Activated T-cell treated with anti-CD3 and anti-CD28 coated beads, Interleukin-2, amount 50 U/mL, for 4 hours (primary cell): ENCODE measurements at places on chromosomes 16 and 17.
A peak's percentile ranks its signal among the peaks of the same experiment; 100 is the strongest.

- DNase-seq, result no peak
Observed at GRCh38 chr17:18961634-18962493, 9.9 kb downstream of the SLC5A10 start.

- DNase-seq, result no peak
Observed at GRCh38 chr17:29133121-29133713, 47.0 kb downstream of the MYO18A start.

- no peak for DNase-seq
Observed at GRCh38 chr16:12543700-12544476, 259.8 kb downstream of the CPPED1 start.

DNA sequence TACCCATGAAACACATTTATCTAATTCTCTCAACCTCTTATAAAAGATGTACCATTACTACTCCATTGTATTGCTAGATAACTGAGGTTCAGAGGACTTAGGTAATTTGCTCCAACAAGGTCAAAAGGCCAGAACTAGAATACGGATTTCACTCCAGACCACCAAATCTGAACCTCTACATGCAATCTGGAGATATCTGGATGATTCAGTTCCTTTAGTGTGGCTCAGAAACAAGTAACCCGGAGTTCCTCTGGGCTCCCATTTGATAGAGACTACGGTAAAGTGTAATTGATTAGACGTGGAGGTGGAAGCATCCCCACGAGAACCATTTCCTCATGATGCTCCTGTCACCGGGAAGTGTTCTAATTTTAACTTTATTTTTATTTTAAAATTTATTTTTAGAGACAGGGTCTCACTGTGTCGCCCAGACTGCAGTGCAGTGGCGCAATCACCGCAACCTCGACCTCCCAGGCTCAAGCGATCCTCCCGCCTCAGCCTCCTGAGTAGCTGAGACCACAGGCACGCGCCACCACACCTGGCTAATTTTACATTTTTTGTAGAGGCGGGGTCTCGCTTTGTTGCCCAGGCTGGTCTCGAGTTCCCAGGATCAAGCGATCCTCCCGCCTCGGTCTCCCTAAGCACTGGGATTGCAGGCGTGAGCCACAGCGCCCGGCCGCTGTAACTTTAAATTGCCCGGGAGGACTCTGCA lies 608 bp upstream of the COX10 start:
- DNase-seq, result no peak

GRCh38 chr16:85398050-85398451 lies 215.1 kb upstream of the GSE1 start:
- DNase-seq, result no peak

DNA sequence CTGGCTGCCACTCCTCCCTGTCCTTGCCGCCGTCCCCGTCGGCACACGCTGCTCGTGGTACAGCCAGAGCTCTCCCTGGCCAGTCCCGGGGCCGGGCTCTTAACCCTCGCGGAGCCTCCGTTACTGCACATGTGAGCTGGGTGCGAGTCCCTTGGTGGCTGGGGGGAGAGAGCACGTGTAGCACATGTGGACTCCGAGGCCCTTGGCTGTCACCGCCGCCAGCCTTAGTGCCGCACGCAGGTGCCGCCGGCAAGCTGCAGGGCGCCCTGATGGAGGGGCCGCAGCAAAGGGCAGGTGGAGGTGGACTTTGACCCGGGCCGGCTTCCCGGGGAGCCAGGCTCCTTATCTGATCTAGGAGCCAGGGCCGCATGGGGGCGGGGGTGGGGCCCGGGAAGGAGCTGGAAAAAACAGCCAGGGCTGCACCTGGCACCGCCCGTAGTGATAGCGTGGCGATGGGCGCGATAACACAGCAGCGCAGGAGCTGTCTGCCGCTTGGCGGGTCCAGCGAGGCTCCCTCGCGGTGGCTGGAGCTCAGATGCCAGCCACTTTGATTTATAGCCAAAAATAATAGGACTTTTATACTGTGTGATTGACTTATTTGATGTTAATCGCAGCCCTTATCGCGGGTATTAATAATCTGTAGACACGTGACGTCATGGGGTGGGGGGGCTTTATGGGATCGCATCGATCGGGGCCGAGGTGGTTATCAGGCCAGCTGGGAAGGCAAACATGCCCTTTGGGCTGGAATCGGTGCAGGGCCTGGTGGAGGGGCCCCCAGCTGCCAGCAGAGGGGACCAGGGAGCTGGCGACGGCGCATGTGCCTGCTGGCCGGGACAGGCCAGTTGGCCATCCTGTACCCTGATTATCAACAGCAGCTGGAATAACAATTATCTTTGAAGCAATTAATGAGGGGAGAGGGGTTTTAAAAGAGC lies 35.1 kb downstream of the ZFPM1 start:
- no peak for DNase-seq

DNA sequence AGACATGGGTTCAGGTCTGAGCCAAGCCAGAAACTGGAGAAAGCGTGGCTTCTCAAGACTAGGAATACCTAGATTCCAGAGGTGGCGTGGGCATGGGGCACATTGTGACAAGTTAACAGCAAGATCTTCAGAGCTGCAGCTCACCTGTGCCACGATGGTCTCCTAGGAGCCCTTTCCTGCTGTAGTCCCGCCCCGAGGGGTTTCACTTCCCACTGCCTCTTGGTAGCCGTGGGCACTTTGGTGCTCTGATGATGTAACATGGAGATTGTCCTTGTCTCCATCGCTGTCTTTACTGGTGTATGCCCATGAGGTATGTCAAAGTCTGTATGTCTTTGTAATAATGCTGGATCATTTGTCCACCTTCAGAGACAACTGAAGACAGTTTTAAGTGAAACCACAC lies 89.7 kb downstream of the WWOX start:
- no peak for DNase-seq

DNA sequence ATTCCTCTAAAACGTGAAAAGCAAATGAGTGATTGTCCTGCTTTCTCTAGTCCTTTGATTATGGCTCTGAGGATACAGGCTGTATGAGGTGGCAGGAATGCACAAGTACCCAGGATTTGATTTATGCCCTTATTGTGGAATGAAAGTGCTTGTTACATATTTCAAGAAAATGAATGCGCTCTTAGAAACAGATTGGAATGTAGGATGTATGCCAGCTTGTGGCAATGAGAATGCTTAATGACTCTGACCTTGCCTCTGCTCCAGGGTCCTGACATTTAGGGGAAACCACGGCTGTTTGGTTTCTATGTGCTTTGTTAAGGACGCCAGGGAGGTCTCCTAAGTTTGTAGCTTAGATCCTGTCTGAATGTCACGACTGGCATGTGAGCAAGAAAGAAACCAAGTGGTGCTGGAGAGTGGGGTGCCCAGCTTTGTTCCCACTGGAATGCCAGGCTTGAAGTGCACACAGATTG lies 22.0 kb downstream of the PRCD start:
- DNase-seq, result no peak

DNA sequence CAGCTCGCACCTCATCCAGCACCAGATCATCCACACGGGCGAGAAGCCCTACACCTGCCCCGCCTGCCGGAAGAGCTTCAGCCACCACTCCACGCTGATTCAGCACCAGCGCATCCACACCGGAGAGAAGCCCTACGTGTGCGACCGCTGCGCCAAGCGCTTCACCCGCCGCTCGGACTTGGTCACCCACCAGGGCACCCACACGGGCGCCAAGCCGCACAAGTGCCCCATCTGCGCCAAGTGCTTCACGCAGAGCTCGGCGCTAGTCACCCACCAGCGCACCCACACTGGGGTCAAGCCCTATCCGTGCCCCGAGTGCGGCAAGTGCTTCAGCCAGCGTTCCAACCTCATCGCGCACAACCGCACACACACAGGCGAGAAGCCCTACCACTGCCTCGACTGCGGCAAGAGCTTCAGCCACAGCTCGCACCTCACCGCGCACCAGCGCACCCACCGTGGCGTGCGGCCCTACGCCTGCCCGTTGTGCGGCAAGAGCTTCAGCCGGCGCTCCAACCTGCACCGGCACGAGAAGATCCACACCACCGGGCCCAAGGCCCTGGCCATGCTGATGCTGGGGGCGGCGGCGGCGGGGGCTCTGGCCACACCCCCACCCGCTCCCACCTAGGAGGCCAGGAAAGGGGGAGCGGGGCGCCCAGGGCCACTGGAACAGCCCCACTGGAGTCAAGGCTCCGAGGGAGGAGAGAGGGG lies 7.5 kb downstream of the ZNF205 start:
- DNase-seq, result no peak

DNA sequence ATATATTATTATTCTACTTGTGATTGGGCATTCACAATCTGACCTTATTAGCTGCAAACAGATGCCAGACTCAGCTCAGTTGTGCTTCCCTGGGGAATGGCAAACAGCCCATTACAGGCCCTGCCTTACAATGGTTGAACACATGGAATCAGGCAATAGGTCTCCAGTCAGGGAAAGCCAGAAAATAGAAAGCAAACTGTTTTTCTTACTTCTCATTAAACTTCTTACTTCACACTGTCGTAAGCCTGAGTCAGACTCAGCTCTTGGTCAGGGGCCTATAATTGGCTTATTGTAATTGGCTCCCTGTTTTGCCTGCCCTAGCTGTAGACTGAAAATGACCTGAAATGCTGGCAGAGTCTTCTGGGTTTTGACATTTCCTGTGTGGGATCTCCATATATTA lies 77.0 kb upstream of the CA10 start:
- DNase-seq, result no peak

- DNase-seq, result no peak
Observed at GRCh38 chr16:305916-306626, 23.1 kb downstream of the PDIA2 start.

DNA sequence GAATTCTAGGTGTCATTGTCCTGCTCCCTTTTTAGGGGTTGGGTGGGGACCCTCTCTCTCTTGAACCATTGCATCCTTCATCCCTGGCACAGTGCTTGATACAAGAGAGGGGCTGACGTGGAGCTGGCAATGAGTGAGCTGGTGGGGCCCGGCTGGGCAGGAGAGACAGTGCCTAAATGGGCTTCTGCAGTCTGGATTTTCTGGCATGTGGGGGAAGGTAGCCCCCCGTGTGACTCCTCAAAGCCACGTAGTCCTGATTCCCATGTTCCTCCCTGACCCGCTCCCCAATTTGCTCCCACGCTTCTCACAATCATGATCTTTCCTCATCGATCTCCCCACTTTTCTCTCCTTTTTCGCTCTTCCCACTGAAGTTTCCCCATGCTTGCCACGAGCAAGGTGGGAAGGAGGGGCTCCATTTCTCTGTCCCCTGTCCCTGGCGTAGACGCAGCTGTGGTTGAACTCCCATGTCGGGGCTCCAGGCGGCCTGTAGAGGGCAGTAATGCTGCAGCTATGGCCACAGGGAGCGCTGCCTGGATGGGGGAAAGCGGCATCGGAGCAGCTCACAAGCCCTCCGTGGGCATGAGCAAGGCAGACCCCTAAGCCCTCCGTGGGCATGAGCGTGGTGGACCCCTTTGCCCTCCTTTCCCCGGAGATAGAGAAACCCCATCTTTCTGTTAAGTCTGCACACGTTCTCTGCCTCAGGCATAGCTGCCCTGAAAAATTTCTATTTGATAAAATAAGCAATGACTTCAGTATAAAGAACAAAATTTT lies 47.5 kb downstream of the HAPSTR1 start:
- peak; percentile 63 for DNase-seq

DNA sequence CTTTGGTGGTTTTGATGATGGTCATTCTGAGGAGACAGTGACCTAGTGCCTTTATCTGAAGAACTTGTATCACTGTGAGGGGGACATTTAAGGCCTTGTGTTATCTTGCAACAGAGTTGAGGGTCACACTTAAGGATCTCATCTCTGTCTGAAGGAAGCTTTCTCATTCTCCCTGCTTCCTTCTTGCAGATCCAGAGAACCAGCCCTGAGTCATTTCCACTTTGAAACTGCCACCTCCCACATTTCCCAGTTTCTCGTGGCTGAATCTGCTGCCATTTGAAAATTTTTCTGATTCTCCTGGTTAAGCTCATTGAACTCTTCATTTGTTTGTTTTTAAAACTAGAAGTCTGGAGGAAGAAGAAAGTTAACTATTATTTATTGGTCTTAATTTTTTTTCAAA lies 190.2 kb upstream of the CDH11 start:
- no peak for DNase-seq

- no peak for DNase-seq
Observed at GRCh38 chr16:22278441-22279230, 18.6 kb upstream of the POLR3E start.

DNA sequence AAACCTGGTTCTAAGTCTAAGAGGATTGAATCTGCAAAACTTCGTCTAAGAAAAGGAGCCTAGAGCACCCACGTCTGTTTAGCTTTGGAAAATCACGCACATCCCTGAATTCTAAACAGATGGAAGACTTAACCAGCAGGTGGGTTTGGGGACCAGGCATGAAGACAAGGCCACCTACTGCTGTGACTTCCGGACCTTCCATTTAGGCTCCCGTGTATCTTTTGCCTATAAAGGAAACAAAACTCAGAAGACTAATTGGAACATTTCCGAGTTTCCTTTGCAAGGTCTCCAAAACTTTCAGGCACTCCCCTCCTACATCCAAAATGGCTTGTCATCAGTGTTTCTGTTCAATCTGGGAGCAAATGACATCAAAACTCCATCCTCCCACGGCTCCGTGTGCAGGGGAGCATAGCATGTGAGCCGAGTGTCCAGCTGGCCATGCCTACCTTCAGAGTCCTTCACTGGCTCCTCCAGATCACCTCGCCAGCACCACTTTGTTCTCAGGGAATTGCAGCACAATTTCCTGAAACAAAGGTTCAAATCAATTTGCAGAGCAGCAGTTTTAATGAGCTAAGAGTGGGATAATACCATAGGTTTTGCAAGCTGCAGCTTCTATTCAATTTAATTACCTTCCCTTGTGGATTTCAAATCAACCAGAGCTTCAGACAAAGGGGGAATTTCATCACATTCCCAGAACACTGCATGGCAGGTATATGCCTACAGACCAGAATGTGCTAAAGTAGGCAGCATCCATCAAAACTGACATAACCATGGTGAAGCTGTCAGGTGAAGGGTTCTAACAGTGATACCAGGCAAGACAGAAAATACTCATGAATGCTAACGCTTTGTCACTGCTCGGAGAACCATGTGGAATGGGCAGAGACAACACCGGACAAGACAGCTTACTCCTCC lies 23.5 kb downstream of the CACNG1 start:
- DNase-seq, result no peak

DNA sequence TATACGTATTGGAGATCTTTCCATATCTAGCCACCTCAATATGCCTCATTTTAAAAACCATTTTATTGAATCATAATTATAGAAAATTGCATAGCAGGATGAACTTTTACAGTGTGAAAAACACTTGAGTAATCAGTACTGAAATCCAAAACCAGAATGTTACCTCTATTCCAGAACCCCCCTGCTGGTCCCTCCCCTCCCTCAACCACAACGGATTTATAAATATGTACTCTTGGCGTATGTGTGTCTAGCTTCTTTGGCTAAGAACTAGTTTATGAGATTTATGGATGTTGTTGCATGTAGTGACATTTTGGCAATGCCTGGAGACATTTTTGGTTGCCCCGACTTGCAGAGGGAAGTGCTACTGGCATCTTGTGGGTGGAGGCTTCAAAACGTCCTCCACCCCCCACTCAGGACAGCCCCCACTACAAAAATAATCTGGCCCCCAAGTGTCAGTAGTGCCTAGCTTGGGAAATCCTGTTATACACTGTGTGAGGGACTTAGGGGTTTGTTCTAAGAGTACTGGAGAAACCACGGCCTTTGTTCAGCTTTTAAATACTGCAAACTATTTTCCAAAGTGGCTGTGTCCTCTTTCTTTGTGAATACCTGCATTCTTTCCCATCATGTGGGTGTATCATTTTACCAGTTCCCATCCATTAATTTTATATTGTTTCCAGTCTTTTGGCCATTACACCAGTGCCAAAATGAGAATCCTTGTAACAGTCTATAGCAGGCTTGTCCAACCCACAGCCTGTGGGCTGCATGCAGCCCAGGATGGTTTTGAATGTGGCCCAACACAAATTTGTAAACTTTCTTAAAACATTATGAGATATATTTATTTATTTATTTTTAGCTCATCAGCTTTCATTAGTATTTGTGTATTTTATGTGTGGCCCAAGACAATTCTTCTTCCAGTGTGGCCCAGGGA lies 23.7 kb downstream of the ITPRIPL2 start:
- no peak for DNase-seq
